ENCODE measurements at places on chromosomes 7 and 10.

DNA sequence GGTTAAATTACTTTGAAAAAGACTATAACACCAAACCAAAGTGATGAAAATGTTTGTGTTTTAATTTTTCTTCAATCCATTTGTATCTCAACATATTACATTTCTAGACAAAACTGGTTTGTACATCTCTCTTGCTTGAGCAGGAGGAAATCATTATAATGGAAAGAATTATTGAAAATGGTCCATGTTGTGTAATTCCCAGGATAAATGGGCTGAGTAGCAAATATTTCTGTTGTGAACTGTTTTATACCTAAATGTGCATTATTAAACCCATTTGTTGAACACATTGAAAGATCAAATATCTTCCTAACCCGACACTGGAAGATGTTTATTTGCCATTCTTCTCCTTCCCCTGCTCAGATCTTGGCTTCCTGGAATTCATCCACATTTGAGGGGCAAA is 14.1 kb upstream of the CDK6 start:
- no peak for DNase-seq

- peak; percentile 55 for DNase-seq
Observed at GRCh38 chr10:6269953-6270867, 67.5 kb downstream of the PFKFB3 start.

- peak; percentile 66 for DNase-seq
Observed at GRCh38 chr10:6136215-6137201, 47.7 kb downstream of the RBM17 start.

DNA sequence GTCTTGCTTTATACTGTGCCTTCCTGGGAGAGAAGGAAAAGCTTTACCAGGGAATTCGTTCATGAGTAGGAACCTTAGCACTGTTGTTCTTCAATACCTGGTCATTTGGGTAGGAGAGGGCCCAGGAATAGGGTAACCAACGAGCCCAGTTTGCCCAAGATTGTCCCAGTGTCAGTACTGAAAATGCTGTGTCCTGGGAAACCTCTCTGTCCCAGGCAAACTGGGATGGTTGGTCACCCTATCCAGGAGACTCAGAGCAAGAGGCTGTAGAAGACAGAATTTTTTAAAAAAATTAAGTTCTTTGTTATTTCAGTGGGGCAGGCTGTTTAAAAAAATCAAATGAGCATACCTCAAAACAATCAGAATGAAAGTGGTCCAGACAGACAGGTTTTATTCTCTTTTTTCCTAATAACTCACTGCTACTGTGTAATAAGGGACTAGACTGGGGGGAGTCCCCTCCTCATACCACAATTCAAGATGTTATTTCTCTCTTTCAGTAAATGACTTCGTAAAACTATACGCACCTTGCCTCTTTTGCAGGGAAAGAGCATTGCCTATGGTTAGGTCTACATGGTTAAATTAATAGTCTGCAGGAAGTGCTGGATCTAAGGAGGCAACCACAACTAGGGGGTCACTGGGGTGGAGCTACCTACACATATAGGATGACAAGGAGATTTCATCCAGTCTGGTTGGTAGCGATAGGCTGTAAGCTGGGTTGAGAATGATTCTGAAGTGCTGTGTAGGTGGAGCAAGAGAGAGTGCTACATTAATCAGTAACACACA is 41.1 kb upstream of the FAM133B start:
- no peak for DNase-seq

GRCh38 chr7:30062587-30062986 is 34.4 kb downstream of the PLEKHA8 start:
- no peak for DNase-seq

GRCh38 chr7:102284399-102284798 is 2.3 kb upstream of the SH2B2 start:
- DNase-seq = no peak

Data from GM12878 (cell line).